Stimulated activated effector memory CD8-positive, alpha-beta T cell treated with anti-CD3 and anti-CD28 coated beads, Interleukin-12 subunit alpha, Interleukin-12 subunit beta, amount 100 ng/mL, for 72 hours (primary cell): ENCODE measurements at places on chromosomes 6 and 20.
A peak's percentile ranks its signal among the peaks of the same experiment; 100 is the strongest.

GRCh38 chr20:38674092-38674764, 50.1 kb upstream of the SLC32A1 start:
- DNase-seq: peak; percentile 46

DNA sequence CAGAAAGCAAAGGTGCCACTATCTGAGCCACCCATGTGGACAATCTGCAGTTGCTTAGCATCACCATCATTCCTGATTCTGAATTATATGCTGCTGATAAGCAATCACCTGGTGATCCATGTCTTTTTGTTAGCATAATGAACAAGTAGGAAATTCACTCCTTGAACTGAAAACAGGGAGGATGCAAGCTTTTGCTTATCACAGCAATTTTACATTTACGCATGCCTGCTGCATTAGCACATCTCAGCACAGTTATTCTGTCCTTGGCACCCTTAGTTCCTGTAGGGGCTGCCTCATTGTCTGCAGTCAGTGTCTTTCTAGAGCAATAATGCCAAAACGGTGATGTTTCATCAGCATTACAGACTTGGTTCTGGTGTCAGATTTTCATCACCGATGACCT, 162.6 kb downstream of the KIF16B start:
- DNase-seq: no peak

- no peak for DNase-seq
These were observed 6.7 kb downstream of the TEAD3 start for GRCh38 chr6:35489995-35490791.

DNA sequence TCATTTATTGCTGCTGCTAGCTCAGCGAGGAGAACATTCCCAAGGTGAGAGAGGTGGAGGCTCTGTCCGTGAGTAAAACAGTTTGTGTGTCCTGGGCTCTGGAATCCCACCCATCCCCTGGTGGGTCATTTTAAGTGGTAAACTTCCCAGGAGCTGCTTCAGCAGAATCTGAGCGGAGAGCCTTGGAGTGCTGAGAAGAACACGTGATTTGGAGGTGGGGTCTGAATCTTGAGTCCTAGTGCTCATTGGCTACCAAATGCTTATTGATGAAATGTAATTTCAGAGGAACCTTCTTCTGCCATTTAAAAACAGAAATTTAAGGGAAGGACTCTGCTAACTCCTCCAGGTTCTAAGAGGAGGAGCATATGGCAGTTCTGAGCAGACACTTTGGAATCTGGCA, 132.4 kb downstream of the CDH26 start:
- no peak for DNase-seq

- DNase-seq: no peak
These were observed 1235.4 kb upstream of the GJE1 start for GRCh38 chr6:140897349-140897748.

DNA sequence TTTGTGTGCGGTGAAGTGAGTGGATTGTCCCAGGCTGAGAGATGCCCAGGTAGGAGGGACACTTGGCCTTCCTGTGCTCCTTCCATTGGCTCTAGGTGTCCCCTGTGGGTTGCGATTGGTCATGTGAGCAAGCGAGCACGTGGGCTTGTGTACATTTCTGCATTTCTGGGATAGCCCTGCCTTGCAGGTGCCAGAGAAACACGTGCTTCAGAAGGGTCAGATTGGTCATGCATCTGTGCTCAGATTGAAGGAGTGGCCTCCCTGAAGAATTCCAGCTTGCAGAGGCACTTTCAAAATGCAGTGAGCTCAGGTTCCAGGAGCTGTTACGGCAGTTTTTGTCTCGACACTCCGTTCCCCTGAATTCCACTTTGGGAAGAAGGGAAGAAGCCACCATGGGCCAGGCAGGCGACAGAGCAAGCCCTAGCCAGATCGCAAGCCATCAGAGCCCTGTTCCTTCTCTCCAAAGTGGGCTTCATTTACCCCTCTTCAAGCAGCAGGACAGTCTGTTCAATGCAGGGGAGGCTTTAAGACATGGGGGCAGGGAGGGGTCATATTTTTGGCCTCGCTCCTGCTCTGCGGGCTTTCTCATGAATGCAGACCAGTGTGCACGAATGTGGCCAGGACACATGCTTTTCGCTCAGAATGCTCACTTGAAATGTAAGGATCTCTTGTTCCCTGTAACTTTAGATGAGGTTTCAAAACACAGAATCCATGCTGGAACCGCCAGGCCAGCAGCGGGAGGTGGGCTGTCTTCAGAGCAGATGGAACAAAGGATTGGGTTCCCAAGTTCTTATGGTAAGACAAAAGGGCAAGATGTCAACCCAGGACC, 78.6 kb upstream of the AKAP12 start:
- no peak for DNase-seq

GRCh38 chr20:23027721-23028120, 7.4 kb upstream of the SSTR4 start:
- no peak for DNase-seq

DNA sequence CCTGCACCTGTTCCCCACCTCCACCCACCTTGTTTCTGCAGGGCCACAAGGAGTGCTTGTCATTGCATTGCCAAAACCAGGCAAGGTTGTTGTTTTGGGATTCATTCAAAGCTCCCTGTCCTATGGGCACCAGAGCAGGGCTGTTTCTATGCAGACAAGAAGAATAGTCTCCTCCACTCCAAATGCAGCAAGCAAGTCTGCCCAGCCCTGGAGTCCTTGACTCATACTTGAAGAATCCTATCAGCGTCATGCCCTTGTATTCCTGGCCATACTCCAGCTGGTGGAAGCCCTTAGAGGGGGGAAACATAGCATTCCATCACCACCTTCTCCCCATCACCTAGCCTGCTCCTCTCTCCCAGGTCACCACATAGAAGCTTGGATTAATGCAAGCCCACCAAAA, 145.3 kb upstream of the ECI2 start:
- no peak for DNase-seq

- no peak for DNase-seq
These were observed 24.9 kb downstream of the DPPA5 start for GRCh38 chr6:73329201-73329600.

DNA sequence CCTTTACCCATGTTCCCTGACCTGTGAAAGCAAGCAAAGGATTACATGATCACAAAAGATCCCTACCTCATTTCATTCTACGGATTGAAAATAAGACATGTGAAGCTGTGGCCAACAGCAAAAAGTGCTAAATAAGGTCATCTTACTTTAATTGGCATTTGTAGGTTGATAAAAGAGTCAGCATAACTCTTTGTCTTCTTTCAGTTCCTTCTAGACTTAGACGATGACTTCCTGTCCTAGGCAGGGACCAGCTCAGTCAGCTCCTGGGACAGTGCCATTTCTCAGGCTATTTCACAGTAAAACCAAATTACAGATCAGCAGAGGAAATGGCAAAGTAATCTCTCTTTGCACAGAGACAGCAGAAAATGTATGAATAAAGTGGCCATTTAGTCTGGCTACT, 480.7 kb downstream of the RFPL4B start:
- no peak for DNase-seq

- no peak for DNase-seq
These were observed 5.5 kb downstream of the C6orf141 start for GRCh38 chr6:49555951-49556350.

- no peak for DNase-seq
These were observed 41.5 kb downstream of the GRIK2 start for GRCh38 chr6:101435038-101435437.

DNA sequence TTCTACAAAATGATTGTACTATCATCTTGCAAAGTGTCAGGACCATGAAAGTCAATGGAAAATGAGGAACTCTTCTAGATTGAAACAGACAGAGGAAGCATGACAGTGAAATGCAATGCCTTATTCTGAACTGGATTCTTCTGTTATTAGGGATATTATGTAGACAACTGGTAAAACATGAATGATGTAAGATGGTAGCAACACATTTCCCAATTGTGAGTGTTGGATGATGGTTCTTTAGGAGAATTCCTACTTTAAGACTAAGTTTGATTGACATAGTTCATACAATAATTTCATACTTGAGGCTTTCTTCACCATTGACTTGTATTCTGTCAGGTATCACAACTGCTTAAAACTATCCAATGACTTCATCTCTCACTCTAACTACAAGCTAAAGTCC, 4.5 kb downstream of the UBE3D start:
- DNase-seq: no peak

- DNase-seq: no peak
These were observed 54.0 kb upstream of the STMND1 start for GRCh38 chr6:17047889-17048288.

DNA sequence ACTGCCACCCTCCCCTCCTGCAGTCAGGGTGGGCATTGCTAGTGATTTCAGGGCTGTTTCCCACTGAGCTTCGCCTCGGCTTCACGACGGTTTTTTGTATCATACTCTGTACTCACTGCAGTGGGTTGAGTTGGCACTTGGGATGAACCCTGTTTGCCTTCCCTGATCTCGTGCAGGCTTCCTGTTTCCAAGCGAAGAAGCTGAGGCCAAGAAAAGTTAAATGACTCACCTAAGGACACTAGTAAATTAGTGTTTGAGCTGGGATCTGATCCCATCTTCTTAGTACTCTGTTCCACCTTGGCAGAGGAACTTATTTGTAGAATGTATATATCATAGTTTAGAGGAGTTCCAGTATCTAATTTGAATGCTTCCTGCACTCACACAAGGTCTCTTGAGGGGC, 50.3 kb upstream of the VSTM2L start:
- DNase-seq: no peak

GRCh38 chr6:158251565-158251964, 60.7 kb upstream of the TULP4 start:
- DNase-seq: no peak

DNA sequence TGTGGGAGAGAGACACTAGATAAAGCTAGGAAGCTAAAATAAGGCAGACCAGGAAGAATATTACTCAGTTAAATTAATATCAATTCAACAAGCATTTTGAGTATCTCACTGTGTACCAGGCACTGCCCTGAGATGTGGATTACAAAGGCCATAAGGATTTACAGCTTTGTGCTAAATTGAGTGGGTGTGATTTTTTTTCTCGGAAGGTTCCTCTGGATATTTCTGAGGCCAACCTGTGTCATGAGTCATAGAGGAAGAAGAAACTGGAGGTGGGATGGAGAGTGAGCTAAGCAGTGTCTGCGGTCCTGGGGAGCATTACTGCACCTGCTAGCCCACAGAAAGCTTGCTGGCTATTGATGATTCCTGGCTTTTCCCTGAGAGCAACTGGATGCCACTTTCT, 135.2 kb downstream of the RFPL4B start:
- no peak for DNase-seq

DNA sequence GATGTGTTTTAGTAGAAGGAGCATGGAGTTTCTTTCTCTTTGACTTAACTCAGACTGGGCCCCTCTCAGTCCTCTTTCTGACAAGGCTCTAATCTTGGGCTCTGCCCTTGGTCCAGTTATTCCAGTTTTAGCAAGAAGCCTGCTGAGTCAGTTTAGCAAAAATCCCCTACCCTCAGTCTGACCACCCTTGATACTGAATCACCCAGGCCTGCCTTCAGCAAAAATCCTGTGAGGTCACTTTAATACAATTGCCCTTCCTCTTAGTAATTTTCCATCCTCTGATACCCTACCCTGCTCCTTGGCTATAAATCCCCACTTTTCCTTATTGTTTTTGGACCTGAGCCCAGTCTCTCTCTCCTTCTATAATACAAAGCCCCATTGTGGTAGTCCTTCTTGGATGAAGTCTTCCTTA, 326.7 kb upstream of the NOX3 start:
- DNase-seq: no peak

DNA sequence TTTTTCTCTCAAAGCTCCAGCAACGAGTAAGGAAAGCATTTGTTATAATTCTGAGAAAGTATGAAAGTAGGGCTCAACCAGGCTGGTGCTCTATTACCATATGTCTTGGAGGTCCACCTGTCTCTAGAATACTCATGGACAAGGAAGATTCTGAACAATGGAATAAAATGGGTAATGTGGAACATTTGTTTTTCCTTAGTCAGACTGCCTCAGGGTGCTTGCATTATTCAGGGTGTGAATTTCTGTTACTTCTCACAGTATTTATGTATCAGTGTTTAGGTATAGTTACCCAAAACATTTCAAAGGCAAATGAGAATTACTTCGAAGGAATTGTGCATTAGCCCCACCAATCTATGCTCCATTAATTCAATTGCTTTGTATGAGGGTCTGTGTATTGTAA, 586.2 kb upstream of the CITED2 start:
- no peak for DNase-seq

DNA sequence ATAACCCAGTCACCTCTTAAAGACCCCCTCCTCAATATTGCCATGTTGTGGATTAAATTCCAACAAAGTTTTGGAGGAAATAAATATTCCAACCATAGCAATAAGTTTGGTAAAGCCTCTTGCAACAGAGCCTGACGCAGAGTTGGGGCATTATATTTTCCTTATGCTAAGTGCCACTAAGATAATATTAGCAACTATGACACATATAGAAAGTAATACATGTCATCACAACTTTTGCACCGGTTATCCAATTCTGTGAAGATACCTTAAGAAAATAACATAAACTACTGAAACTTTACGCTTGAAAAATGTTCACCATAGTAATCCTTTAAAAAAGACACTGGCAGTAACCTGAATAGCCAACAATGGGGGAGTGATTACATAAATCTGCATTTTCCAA, 52.2 kb upstream of the TRERF1 start:
- no peak for DNase-seq

GRCh38 chr20:41306061-41306727, 11.3 kb downstream of the ZHX3 start:
- no peak for DNase-seq

DNA sequence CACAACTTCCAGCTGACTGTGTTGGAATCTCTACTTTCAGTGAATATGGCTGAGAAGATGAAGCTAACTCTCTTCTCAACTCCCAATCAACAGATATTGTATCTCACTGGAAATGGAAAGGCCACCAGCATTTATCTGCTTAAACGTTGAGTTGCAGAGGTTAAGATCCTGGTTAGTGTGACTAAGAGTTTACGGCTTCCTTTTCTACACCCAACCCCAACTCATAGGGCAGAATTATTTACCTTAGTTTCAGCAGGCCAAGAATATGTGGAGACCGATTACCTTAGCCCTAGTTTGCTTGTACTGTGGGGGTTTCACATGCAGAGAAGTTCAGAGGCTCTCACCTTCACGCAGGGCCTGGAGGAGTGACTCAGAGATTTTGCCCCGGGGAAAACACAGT, 1026.6 kb downstream of the EYS start:
- DNase-seq: no peak

GRCh38 chr20:37999526-38000263, 33.6 kb downstream of the TTI1 start:
- DNase-seq: no peak

GRCh38 chr20:41437836-41438235, 71.2 kb upstream of the EMILIN3 start:
- no peak for DNase-seq

DNA sequence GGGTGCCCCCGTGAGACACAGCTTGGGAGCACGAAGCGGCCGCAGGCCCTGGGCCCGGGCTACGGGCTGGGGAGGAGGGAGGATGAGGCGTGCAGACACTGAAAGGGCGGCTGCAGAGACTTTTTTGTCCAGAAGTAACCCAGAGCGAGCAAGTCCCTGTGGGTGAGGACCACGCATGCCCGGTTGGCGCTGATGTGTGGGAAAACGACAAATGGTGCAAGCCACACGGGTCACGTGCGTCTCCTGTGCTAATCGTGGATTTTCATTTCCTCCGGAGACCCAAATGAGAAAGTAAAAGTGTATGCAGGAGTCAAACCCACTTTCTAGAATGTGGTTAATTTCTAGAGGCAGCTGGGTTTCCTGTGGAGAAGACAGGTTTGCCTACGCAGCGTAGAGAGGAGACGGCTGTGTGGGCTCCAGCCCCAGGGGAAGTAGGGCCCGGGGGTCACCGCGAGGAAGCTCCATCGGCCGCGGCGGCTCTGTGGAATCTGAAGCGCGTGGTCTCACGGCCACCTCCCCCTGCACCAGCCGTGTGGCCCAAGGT, 19.0 kb downstream of the DLL1 start:
- DNase-seq: peak; percentile 75

GRCh38 chr6:112576423-112576822, 229.3 kb downstream of the RFPL4B start:
- no peak for DNase-seq
